Progenitor cell of endocrine pancreas (in vitro differentiated cells): ENCODE measurements at places on chromosomes 3 and 15. TPM values are rescaled to one million over a fixed set of nuclear protein-coding genes. Genes with fewer than 3 reads are reported as not detected.

GP5 gene
- total RNA-seq, result 0.18 and 0.24 TPM in 2 replicates

ITIH1 gene
- 11.3 and 14.1 TPM in 2 replicates for total RNA-seq

SLC6A11 gene
- 0.19 and 0.22 TPM in 2 replicates for total RNA-seq

PLA2G4F gene
- 0.60 and 0.87 TPM in 2 replicates for total RNA-seq

CEMIP gene
- 0.77 and 1.3 TPM in 2 replicates for total RNA-seq

RPL32 gene
- total RNA-seq, result 1,626 and 1,662 TPM in 2 replicates

IL5RA gene
- total RNA-seq, result 0.11 TPM in 1 of 2 replicates, not detected in the other

DYNLT2B gene
- total RNA-seq, result 34.4 and 40.5 TPM in 2 replicates

CIP2A gene
- 21.0 and 25.1 TPM in 2 replicates for total RNA-seq

BAHD1 gene
- 24.1 and 24.3 TPM in 2 replicates for total RNA-seq

PRR20G gene
- not detected in 2 replicates for total RNA-seq

MASP1 gene
- total RNA-seq, result 0.60 and 1.6 TPM in 2 replicates

CHRM5 gene
- total RNA-seq, result not detected in 2 replicates

PRSS50 gene
- total RNA-seq, result 1.9 TPM in 2 replicates

GRAMD2A gene
- 4.0 and 5.0 TPM in 2 replicates for total RNA-seq

ZNF385D gene
- 0.10 and 0.47 TPM in 2 replicates for total RNA-seq

B3GNT5 gene
- 26.7 and 28.4 TPM in 2 replicates for total RNA-seq

SLC7A14 gene
- total RNA-seq, result 0.93 and 1.2 TPM in 2 replicates

ENTPD3 gene
- total RNA-seq, result 1.3 and 1.4 TPM in 2 replicates

VGLL3 gene
- 1.9 and 2.0 TPM in 2 replicates for total RNA-seq

CCR8 gene
- total RNA-seq, result not detected in 2 replicates

SLITRK3 gene
- total RNA-seq, result not detected in 2 replicates

CCNDBP1 gene
- total RNA-seq, result 43.2 and 44.1 TPM in 2 replicates

ZNF502 gene
- total RNA-seq, result not detected in 2 replicates

GPR62 gene
- total RNA-seq, result 0.12 TPM in 1 of 2 replicates, not detected in the other

A4GNT gene
- 3.1 and 3.4 TPM in 2 replicates for total RNA-seq

FBXO40 gene
- not detected in 2 replicates for total RNA-seq

UBXN7 gene
- total RNA-seq, result 90.6 and 102 TPM in 2 replicates

MEIS2 gene
- 133 and 143 TPM in 2 replicates for total RNA-seq

ZBTB47 gene
- total RNA-seq, result 9.1 and 9.7 TPM in 2 replicates

DISP2 gene
- 1.0 and 3.2 TPM in 2 replicates for total RNA-seq

CPB1 gene
- not detected in 2 replicates for total RNA-seq

TMEM108 gene
- 6.1 and 6.7 TPM in 2 replicates for total RNA-seq

NOX5 gene
- total RNA-seq, result not detected in 2 replicates

CASR gene
- 2.3 and 2.5 TPM in 2 replicates for total RNA-seq

FGF12 gene
- 5.0 and 6.1 TPM in 2 replicates for total RNA-seq

CEP63 gene
- 24.7 and 25.7 TPM in 2 replicates for total RNA-seq

ZPLD1 gene
- total RNA-seq, result not detected in 2 replicates

PXYLP1 gene
- total RNA-seq, result 36.3 and 37.6 TPM in 2 replicates

GOLGA6B gene
- not detected in 2 replicates for total RNA-seq

CAMK2N2 gene
- 1.3 and 1.4 TPM in 2 replicates for total RNA-seq

CACNA2D2 gene
- total RNA-seq, result 5.5 and 6.9 TPM in 2 replicates

SOX14 gene
- not detected in 2 replicates for total RNA-seq

SYNM gene
- 1.1 TPM in 2 replicates for total RNA-seq

KCNAB1 gene
- 1.8 and 2.1 TPM in 2 replicates for total RNA-seq
